ENCODE measurements at places on chromosomes 5 and 9. TPM values are rescaled to one million over a fixed set of nuclear protein-coding genes. Genes with fewer than 3 reads are reported as not detected.

Gene SHISAL2B
- not detected for total RNA-seq

Gene HTR4
- total RNA-seq = 0.10 TPM

Gene IRF1
- 22.7 TPM for total RNA-seq

Gene CARTPT
- not detected for total RNA-seq

Gene C9
- not detected for total RNA-seq

Gene TMEM161B
- total RNA-seq = 14.5 TPM

Gene LECT2
- not detected for total RNA-seq

Gene LCN1
- total RNA-seq = not detected

Gene SLC2A6
- 55.9 TPM for total RNA-seq
